GM10248 (cell line): ENCODE measurements at places on chromosomes 4 and X.

- DNase-seq, result no peak
These were observed 898 bp upstream of the NDP start for GRCh38 chrX:43974100-43974475.

DNA sequence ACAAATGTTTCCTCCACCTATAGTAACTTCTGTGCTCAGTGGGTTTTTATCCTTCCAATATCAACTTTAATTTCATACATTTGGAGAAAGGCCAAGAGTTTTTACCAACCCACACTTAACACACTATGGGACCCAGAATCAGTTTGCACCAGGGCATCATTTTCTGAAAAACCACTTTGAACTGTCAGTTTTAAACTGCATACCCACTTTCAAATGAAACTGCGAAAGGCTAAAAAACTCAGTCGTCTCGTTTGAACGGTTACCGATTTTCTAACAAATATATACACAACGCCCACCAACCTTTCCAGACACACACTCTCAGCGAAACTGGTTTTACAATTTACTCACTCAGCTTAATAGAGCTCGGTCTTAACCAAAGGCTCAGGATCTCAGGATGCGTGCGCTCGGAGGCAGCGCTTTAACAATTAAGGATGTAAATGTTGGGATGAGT lies 376 bp downstream of the ABCG2 start:
- DNase-seq, result peak; percentile 20

- no peak for DNase-seq
These were observed 43.0 kb downstream of the SEPSECS start for GRCh38 chr4:25117274-25117673.

DNA sequence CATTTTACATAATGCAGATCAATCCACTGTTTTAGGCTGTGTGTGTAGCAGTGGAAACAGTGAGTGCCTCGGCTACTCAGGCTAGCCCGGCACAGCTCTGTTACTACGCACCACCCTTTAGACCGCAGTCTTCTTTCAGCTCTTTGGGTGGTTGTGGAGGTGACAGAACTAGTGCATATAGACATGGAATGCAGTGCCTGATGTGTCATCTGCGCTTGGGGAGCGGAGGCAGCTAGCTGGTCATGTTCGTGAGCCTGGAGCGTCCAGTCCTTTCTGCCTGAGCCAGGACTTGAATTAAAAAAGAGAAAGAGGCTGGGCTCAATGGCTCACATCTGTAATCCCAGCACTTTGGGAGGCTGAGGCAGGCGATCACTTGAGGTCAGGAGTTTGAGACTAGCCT lies 4.8 kb downstream of the TBC1D14 start:
- DNase-seq, result no peak

DNA sequence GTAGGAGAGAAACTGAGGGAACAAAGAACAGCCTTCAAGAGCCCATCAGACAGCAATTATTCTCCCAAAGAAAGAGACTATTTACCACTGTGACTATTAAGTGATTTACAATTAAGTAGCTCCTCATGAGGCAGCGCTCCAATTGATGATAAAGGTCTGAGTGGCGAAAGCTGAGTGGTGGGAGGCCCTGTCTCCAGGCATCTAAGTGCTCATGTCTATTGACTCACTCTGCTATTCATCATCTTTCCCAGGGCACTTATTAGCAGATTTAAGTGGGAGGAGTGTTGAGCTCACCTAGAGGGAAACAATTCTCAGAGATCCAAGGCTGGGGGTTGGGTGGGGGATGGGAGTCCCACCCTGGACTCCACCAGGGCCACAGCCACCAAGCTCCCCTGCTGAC lies 23.3 kb downstream of the AMER1 start:
- no peak for DNase-seq

DNA sequence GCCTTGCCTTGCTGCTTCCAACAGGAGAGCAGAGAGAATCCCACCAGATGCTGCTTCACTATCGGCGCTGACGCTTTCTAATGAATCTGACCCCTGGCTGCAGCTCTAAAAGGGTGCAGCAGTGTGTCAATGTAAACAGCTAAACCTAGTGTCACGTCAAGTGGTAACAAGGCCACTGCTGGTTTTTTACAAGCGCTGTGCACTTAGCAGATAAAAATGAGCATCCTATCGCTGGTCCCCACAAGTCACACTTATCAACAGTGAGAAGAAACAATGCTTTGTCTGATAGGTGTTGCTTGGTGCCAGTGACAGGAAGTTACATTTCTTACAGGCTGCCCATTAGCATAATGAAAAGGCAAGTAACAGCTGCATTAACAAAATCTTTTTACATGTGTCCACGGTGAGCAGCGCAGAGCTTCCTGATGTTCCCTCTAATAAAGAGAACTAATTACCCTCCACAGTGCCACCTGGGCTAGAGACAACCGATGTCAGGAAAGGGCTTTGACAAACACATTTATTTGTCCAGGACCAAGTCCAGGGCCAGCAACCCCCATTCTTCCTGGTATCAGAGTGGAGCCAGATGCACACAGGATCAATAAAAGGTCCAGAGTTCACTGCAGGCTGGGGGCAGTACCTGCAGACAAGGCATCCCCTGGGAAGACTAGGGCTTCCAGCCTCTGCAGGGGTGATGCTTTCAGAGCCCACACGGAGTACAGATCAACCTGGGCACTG lies 176.0 kb downstream of the MGST2 start:
- no peak for DNase-seq

DNA sequence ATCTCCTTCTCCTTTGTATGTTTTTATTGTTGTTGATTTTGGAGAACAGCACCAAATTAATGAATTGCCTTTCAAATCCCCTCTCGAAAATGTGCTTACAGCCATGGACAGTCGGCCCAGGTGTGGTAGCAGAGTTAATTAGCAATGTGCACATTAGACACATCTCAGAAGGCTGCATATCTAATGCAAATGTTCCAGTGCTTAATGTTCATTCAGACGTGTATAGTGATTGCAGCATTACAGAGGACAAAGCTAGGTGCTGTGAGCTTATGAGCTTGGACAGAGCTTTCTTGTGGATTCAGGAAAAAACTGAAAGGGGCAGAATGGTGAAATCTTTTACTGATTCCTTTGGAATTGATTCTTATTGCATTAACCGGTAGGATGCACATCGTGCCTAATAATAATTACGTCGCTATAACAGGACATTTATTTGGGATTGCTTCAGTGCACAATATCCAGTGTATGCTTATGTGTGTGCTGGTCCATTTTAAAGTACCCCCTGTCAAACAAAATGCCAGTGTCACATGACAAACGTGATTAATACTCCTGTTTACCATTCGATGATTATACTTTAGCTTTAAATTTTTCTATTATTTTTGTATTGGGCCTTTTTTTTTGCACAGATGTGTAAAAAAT lies 552.9 kb upstream of the EPHA5 start:
- no peak for DNase-seq

DNA sequence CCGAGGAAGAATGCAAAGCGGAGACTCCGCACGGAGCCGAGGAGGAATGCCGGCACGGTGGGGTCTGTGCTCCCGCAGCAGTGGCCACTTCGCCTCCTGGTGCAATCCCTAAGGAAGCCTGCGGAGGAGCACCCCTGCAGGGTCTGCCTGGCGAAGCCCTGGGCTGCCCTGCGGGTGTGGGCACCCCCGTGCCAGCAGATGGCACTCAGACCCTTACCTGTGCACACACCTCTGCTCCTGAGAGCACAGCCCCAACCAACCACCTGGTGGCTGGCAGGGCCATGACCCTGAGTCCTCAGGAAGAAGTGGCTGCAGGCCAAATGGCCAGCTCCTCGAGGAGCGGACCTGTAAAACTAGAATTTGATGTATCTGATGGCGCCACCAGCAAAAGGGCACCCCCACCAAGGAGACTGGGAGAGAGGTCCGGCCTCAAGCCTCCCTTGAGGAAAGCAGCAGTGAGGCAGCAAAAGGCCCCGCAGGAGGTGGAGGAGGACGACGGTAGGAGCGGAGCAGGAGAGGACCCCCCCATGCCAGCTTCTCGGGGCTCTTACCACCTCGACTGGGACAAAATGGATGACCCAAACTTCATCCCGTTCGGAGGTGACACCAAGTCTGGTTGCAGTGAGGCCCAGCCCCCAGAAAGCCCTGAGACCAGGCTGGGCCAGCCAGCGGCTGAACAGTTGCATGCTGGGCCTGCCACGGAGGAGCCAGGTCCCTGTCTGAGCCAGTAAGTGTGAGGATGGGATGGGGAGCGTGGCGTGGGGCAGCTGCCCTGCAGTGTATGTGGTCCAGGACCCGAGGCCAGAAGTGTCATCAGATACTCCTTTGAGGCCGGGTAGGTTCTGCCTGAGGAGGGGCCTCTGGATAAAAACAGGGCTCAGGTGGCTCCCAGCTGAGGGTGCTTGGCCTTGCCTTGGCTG lies 7.0 kb downstream of the TACC3 start:
- no peak for DNase-seq

GRCh38 chr4:169859366-169860216 lies 101.8 kb upstream of the HPF1 start:
- no peak for DNase-seq

- DNase-seq, result no peak
These were observed 26.5 kb downstream of the RASSF6 start for GRCh38 chr4:73593631-73594241.

DNA sequence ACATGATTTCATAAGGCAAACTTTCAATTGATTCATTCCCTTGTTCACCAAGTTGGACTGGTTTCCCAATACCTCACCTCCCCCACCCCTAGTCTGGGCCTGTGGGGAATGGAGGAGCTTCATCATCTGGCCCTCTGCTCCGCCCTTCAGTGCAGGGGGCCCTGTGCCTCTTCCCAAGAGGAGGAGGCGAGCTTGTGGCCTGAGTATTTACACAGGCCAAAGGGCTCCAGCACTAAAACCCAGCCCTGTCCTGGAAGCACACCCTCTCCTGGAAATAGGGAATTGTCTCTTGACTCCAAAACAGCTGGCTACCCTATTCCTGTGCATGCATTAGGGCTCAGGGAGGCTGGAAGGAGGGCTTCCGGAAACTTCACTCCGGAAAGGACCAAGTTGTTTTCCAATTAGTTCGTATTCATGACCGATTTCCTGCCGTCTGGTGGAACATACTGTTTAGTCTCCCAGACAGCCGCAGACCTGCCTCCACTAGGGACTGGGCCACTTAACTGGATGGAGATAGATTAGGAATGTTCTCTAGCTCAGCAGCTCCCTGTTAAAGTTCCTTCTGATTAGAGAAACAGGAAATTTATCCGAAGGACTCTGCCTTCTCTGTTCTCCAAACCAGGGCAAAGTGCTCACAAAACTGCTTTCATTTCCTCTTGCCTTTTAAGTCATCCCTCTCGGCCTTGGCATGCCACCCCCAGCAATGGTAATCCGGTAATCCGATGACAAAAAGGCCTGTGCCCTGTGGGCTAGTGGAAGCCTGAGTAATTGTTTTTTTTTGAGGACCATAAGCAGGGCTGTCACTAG lies 5.8 kb downstream of the SRPX2 start:
- no peak for DNase-seq

DNA sequence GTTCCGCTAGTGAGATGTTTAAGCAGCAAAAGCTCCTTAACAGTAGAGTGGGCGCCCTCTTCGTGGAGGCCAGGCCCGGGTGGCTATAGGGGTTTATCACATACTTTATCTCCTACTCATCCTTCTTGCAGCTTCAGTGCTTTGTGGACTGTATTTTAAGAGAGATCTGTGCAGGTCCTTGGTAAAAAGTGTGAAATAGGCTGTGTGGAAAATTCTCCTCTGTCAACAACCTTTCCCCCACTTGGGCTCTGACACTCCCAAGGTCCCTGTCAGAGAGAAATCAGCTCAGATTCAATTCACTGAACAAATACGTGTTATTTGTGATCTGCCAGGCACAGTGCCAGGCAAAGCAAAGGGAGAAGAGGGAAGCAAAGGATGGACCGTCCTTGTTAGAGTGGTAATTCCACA lies 214.3 kb upstream of the PPARGC1A start:
- no peak for DNase-seq

DNA sequence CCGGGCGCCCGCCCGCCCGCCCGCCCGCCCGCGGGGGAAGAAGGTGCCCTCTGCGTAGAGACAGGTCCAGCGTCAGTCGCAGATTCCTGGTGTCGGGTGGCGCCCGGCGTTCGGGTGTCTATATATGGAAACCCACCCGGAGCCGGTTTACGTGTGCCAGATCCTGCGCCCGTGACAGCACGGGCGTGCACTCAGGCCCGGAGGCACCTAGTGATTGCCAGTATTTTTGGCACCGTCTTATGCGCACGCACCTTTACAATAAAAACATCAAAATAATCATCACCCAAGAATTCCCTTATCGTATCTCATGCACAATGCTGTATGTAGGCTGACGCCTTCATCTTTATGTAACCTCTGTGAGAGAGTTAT lies 519 bp downstream of the SLC25A4 start:
- no peak for DNase-seq

DNA sequence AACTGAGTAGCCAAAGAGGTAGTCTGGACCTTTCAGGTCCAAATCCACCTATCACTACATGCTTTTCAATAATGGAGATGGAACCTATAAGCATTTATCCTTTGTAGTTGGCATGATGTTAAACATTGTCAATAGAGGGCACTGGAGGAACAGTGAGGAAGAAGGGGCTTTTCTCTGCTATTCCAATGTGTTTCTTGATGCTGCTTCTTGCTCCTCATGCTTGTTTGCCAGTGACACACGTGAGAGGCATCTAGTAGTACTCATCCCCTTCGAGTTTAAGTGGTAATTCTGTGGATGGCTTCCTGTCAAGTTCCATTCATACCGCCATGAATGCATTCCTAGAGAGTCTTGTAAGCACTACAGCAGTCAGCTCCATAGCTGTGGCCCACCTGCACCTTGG lies 84.0 kb downstream of the NAA11 start:
- DNase-seq, result no peak

DNA sequence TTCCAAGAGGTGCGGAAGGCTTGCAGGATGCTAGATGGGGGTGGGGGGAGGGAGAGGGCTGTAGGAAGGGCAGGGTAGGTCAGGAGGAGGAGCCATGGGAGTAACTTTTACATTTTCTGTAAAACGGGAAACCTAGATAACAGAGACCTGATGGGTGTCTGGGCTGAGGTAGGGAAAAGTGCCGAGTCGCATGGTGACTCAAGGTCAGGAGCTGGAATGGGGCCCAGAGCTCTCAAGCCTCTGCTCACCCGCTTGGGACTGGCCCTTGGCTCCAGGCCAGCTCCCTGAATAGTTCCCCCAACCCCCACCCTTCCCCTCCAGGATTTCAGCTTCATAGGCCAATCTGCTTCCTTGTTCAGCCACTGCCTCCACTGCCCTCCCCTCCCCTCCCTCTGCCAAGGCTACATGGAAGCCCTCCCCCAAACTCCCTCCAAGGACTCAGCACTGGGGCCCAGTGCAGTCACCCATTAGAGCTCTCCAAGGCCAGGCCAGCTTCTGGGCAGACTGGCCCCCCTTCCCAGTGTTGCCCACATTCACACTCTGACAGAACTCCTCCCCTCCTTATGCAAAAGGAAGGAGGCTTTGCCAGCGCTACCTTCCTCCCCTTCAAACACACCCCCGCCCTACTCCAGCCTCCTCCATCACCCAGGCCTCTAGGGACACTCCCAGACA lies 43.6 kb downstream of the TSC22D3 start:
- DNase-seq, result no peak

DNA sequence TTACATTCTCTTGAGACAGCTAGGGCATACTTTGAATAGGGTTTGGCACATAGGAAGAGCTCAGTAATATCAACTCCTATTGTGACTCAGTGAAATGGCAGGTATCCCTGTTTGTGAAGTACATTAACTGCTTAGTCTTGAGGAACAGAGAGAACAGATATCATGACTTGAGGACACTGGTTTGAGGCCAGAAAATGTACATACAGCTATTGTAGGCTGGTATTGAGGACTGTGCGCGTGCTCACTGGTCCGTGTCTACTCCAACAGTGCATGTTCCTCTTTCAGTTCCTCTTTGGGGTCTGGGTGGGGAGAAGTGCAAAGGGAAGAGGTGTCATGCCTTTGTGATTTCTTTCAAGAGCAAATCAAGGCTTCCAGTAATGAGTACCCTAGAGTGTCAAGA lies 34.6 kb upstream of the TBC1D9 start:
- peak; percentile 48 for DNase-seq
